ENCODE measurements at places on chromosomes 3 and 15. TPM values are rescaled to one million over a fixed set of nuclear protein-coding genes. Genes with fewer than 3 reads are reported as not detected.

KNG1 gene
- polyA plus RNA-seq: not detected

FAM81A gene
- polyA plus RNA-seq: 0.85 TPM

MUC20 gene
- polyA plus RNA-seq: 5.3 TPM

MAP6D1 gene
- 1.2 TPM for polyA plus RNA-seq

CDHR4 gene
- polyA plus RNA-seq: 0.16 TPM
